GM06990 (cell line): ENCODE measurements at places on chromosomes 2 and 18.

DNA sequence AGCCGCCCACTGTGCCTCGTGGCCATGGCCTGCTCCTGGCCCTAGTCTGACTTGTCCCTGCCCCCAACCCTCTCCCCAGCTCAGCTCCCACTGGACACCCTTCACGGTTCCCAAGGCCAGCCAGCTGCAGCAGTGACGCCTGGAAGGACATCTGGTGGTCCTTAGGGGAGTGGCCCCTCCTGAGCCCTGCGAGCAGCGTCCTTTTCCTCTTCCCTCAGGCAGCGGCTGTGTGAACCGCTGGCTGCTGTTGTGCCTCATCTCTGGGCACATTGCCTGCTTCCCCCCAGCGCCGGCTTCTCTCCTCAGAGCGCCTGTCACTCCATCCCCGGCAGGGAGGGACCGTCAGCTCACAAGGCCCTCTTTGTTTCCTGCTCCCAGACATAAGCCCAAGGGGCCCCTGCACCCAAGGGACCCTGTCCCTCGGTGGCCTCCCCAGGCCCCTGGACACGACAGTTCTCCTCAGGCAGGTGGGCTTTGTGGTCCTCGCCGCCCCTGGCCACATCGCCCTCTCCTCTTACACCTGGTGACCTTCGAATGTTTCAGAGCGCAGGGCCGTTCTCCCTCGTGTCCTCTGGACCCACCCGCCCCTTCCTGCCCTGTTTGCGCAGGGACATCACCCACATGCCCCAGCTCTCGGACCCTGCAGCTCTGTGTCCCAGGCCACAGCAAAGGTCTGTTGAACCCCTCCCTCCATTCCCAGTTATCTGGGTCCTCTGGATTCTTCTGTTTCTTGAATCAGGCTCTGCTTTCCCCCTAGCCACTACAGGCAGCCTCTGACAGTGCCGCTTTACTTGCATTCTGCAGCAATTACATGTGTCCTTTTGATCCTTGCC lies 35.8 kb downstream of the ANO7 start:
- DNase-seq, result no peak

GRCh38 chr18:30469091-30469490 lies 573.5 kb downstream of the DSC3 start:
- no peak for DNase-seq

- no peak for DNase-seq
Observed at GRCh38 chr2:105822186-105822585, 77.5 kb downstream of the NCK2 start.

- DNase-seq, result no peak
Observed at GRCh38 chr2:1681323-1682180, 62.8 kb downstream of the PXDN start.

- DNase-seq, result no peak
Observed at GRCh38 chr2:177106212-177106611, 106.4 kb upstream of the HNRNPA3 start.

DNA sequence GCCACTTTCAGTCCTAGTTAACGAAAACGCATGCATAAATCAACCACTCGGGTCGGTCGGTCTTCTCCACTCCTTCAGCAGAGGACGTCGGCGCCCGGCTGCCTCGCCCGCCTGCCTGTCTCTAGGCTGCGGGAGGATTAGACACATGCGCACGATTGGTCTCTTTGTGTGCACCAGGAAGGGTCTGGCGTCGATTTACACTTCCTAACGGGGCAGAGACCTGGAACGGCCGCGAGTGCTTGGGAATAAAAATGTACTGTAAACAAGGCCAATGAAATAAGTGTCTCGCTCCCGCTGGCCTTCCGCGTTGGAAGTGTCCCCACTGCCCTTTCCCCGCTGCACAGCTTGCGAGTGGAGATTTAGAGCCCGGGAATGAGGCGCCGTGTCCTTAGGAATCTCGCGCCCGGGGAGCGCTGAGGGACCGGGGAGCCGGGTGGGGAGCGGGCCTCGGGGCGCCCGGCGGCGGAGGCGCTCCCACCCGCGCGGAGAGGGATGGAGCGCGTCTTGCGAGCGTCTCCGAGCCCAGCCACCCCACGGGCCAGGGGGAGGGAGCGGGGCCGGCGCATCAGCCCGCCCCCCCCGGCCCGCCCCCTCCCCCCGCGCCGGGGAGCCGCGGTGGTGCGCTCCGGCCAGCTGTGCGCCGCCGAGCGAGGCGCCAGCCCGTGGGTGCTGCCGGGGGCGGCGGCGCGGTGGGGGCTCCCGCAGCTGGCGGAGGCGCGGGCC lies at the start of gene DOK6:
DOK6 (plus strand) TSS at position 636 of the 723 bp plus-strand sequence.
- DNase-seq, result no peak

DNA sequence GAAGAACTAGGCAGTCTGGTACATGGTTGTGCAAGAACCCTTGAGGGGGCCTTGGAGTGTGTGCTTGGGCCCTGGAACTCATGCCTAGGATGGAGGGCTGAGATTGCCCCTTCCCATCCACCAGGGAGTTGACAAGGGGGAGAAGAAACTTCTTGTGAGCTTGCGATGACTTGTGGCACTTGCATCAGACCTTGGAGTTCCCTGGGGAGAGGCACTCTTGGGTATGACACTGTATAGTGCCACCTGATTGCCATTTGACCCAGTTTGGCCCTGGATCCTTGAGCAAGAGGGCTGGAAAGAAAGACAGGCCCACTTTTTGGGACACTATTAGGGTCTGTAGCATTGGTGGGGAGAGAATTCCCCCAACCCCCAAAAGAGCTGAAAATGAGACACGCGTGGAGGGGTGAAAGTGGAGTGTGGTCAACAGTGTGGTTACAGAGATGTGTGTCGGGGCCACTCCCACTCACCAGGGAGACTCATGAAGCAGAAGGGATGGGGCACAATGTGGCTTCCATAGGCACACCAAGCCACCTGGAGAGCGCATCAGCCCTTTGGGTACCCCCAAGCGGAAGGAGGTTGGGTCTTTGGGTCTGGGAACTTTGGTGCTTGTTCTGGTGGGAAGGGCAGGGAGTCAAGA lies 101.3 kb downstream of the MSH2 start:
- no peak for DNase-seq
